ENCODE measurements at places on chromosomes 7 and 10.

DNA sequence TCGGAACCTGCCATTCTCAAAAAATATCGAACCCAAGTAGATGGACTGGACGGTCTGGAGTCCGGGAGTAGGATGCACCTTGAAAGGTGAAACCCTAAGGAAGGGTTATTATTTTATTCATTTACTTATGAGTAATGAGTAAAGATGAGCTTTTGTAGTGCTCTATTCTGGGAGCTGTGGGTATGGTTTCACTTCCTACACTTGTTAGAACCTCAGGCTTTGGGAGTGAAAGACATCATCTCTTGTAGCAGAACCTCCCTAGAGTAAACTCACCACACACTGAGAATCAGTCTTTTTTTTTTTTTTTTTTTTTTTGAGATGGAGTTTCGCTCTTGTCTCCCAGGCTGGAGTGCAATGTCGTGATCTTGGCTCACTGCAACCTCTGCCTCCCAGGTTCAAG lies 389.4 kb upstream of the AUTS2 start:
- no peak for DNase-seq

- no peak for DNase-seq
Observed at GRCh38 chr7:44112997-44113763, 9.0 kb downstream of the AEBP1 start.

GRCh38 chr7:12493863-12494686 lies 76.4 kb upstream of the SCIN start:
- no peak for DNase-seq

DNA sequence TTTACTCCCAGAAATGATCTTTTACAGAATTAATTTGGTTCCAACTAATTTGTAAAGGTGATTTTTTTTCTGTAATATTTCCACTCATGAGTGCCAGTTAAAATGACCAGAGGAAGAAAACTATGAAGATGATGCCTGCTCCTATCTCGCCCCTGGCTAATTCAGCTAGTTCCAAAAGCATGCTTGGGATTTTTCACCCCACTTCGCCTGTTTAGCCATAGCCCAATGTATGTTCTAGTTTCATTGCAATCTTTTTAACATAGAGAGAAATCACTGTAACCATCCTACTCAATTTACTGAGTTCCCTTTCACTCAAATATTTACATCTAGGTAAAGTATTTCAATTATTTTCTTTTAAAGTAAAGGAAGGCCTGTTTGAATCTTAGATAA lies 23.0 kb upstream of the STK17A start:
- DNase-seq = no peak

- no peak for DNase-seq
Observed at GRCh38 chr7:110775046-110775445, 315.9 kb upstream of the LRRN3 start.

- DNase-seq = no peak
Observed at GRCh38 chr7:146659732-146660131, 543.1 kb downstream of the CNTNAP2 start.

DNA sequence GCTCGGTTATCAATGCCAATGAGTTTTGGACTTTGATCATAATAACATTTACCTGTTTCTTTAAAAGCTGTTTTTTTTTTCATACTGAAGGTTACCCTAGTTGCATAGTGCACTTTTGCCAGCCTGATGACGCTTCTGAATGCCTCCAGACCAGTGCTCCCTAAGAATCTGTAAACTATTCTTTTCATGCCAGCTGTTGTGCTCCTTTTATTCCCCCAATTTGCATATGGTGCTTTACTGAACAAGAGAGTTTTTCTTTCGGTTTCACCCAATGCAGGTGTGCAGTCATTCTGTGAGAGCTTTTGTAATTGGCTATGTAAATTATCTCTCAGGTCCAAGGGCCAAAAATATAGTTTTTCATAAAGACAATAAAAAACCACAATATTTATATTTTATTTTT lies 48.1 kb upstream of the GLCCI1 start:
- DNase-seq = no peak

DNA sequence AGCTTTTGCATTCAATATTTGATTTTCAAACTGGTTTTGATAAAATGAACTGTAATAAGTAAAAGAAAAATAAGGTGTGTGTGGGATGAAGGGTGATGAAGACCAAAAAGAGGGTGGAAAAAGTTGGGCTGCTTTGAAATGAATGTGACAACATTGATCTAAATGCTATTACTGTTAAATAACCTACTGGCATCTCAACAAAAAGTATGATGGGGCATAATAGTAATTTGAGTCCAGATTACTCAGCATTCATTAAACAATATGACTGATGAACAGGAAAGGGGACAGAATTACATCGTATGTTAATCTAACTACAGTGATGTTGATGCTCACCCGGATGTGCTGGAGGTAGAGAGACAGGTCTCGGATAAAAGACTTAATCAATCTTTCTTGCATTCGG lies 112.2 kb downstream of the ABCC2 start:
- no peak for DNase-seq

- DNase-seq = no peak
Observed at GRCh38 chr7:102942181-102942866, 29.5 kb downstream of the LRRC17 start.

GRCh38 chr7:153258686-153259085 lies 499.1 kb downstream of the ACTR3B start:
- no peak for DNase-seq

All from thymus (tissue), 14 donors.